Osteoblast (primary cell): ENCODE measurements at places on chromosomes 4 and X. TPM values are rescaled to one million over a fixed set of nuclear protein-coding genes. Genes with fewer than 3 reads are reported as not detected.

The MGARP gene
- total RNA-seq, result 4.4 and 7.6 TPM in 2 replicates

The ATP2B3 gene
- total RNA-seq, result under 0.01 TPM in 1 of 2 replicates, not detected in the other

DNA sequence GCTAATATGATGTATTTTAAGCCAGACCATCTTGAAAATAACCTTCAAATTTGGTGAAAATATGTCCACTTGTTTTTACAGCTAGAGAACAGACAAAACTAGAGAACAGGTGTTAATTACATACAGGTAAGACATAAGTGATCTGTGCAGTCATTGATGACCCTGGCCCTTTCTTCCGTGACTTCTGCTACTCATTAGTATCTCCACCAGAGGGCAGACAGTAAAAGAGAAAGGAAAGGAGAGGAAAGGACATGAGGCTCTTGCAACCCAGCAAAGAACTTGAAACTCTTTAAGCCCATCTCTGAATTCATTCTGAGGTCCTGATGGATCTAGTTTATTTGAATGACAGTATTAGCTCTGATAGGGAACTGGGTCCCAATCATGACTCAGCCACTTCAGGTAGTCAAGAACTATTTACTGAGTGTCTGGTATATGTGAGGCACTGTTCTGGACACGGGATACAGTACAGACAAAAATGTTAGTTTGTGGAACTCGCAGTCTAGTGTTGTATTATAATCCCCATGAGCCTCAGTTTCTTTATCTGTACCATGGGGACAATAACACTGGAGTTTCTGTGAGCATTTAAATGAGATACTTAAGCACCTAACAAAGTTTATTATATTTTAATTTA lies 121.0 kb upstream of the TEX13D start:
- H3K4me3 ChIP-seq, result no peak overlapping the region
- H3K27me3 ChIP-seq, result no peaks in the 10 kb centered on the region
- no peaks in the 10 kb centered on the region for H3K4me1 ChIP-seq
- no peaks in the 10 kb centered on the region for H3K36me3 ChIP-seq
- H3K27ac ChIP-seq, result no peak overlapping the region

- no peak for DNase-seq
- H3K36me3 ChIP-seq, result no peaks in the 10 kb centered on the region
- no peaks in the 10 kb centered on the region for H3K4me1 ChIP-seq
- H3K27me3 ChIP-seq, result no peaks in the 10 kb centered on the region
Measured at GRCh38 chrX:132758759-132759158, 199.7 kb downstream of the HS6ST2 start.

DNA sequence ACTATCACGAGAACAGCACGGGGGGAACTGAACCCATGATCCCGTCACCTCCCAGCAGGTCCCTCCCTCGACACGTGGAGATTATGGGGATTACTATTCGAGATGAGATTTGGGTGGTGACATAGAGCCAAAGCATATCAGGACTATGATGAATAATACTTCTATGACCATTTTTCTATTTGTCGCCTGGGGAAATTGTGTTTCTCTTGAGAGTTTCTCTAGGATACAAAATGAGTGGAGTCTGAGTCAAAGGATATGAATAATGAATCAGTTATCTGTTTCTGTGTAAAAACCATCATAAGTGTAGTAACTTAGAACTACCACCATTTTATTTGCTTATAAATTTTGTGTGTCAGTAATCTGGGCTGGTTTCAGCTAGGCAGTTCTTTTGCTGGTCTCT lies 533.0 kb upstream of the ARX start:
- no peak for DNase-seq
- no peak overlapping the region for H3K27ac ChIP-seq
- no peaks in the 10 kb centered on the region for H3K27me3 ChIP-seq
- H3K4me1 ChIP-seq, result peaks cover 3% of the 10 kb centered on the region

- no peaks in the 10 kb centered on the region for H3K36me3 ChIP-seq
- H3K27me3 ChIP-seq, result no peaks in the 10 kb centered on the region
- H3K4me3 ChIP-seq, result no peak overlapping the region
- no peaks in the 10 kb centered on the region for H3K4me1 ChIP-seq
- no peak for DNase-seq
- H3K27ac ChIP-seq, result no peak overlapping the region
Measured at GRCh38 chrX:80550722-80551121, 130.5 kb downstream of the TENT5D start.

- no peak overlapping the region for H3K4me3 ChIP-seq
- peaks cover 37% of the 10 kb centered on the region for H3K4me1 ChIP-seq
- no peaks in the 10 kb centered on the region for H3K36me3 ChIP-seq
- H3K27ac ChIP-seq, result peak overlapping the region; percentile 54
- H3K27me3 ChIP-seq, result no peaks in the 10 kb centered on the region
Measured at GRCh38 chrX:13123857-13124345, 79.5 kb upstream of the FAM9C start.

- no peak overlapping the region for H3K27ac ChIP-seq
- H3K4me1 ChIP-seq, result no peaks in the 10 kb centered on the region
- no peak overlapping the region for H3K4me3 ChIP-seq
- no peak for DNase-seq
- no peaks in the 10 kb centered on the region for H3K36me3 ChIP-seq
Measured at GRCh38 chrX:40329616-40330015, 231.9 kb upstream of the BCOR start.

GRCh38 chrX:42490111-42490510 lies 287.9 kb downstream of the PPP1R2C start:
- H3K36me3 ChIP-seq, result no peaks in the 10 kb centered on the region
- H3K27ac ChIP-seq, result no peak overlapping the region

GRCh38 chr4:19317377-19317776 lies 934.3 kb upstream of the SLIT2 start:
- H3K4me3 ChIP-seq, result no peak overlapping the region
- no peak for DNase-seq
- H3K36me3 ChIP-seq, result no peaks in the 10 kb centered on the region
- H3K27ac ChIP-seq, result no peak overlapping the region
- no peaks in the 10 kb centered on the region for H3K4me1 ChIP-seq

DNA sequence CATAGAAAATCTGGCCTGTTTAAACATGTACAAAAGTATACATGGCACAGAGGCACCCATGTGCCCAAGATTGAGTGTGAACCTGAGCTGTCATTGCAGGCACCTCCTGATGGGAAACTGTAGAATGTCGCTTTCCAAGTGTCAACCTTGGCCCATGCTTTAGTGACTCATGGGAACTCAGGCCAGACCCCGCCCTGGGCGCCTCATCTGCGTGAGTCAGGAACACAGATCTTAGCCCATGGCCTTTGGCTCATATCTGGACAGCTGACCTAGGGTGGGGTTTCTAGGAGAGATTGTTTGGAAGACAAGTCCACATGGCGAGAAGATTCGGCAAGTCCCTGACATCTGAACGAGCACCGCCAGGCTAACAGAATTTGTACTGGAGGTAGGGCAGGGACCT lies 50.0 kb downstream of the CYTL1 start:
- DNase-seq, result peak; percentile 86
- no peak overlapping the region for H3K4me3 ChIP-seq
- no peak overlapping the region for H3K27ac ChIP-seq
- no peaks in the 10 kb centered on the region for H3K36me3 ChIP-seq
- H3K27me3 ChIP-seq, result no peaks in the 10 kb centered on the region

GRCh38 chr4:165737309-165737972 lies 135.6 kb upstream of the TLL1 start:
- no peak overlapping the region for H3K4me3 ChIP-seq
- no peak overlapping the region for H3K27ac ChIP-seq
- no peak for DNase-seq
- no peaks in the 10 kb centered on the region for H3K4me1 ChIP-seq
- H3K27me3 ChIP-seq, result no peaks in the 10 kb centered on the region

GRCh38 chr4:24645765-24646550 lies 61.6 kb upstream of the DHX15 start:
- no peaks in the 10 kb centered on the region for H3K36me3 ChIP-seq
- H3K4me3 ChIP-seq, result no peak overlapping the region
- no peak for DNase-seq
- peaks cover 2% of the 10 kb centered on the region for H3K27me3 ChIP-seq
- H3K27ac ChIP-seq, result no peak overlapping the region

The HTN1 gene
- not detected in 2 replicates for total RNA-seq

The PCSK1N gene
- not detected in 2 replicates for total RNA-seq

DNA sequence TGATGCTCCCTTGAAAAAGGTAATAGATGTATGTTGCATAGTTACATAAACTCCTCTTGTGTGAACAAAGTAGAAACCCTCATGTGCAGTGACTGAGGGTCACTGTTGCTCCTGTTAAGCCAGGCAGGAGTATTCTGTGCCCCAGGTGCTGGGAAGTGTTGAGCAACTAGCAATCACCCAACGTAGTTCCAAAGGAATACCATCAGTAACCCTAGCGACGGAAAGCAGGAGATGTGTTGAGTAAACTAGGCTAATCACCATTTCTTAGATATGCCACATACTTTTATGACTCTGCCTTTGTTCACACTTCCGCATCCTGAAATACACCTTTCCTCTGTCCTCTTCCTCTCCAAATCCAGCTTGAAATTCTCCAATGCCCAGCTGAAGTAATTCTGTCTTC lies 50.9 kb upstream of the TAB3 start:
- no peak for DNase-seq
- H3K4me3 ChIP-seq, result no peak overlapping the region
- no peaks in the 10 kb centered on the region for H3K4me1 ChIP-seq

- no peak overlapping the region for H3K27ac ChIP-seq
- H3K36me3 ChIP-seq, result no peaks in the 10 kb centered on the region
- H3K4me3 ChIP-seq, result no peak overlapping the region
- DNase-seq, result no peak
- peaks cover 5% of the 10 kb centered on the region for H3K4me1 ChIP-seq
- no peaks in the 10 kb centered on the region for H3K27me3 ChIP-seq
Measured at GRCh38 chr4:113162089-113162488, 112.6 kb downstream of the ANK2 start.

DNA sequence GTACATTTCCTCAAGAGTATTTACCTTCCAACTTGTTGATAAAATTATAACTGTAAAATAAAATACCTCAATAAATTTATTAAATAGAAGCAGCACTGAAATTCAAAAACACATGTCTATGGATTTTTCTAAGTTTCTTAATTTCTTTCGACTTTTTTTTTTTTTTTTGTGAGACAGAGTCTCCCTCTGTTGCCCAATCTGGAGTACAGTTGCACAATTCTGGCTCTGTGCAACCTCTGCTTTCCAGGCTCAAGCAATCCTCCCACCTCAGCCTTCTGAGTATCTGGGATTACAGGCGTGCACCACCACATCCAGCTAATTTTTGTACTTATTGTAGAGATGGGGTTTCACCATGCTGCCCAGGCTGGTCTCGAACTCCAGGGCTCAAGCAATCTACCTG lies 79.8 kb downstream of the IQCM start:
- H3K27me3 ChIP-seq, result no peaks in the 10 kb centered on the region
- H3K27ac ChIP-seq, result no peak overlapping the region
- no peak for DNase-seq
- H3K4me1 ChIP-seq, result no peaks in the 10 kb centered on the region
- no peaks in the 10 kb centered on the region for H3K36me3 ChIP-seq

- no peaks in the 10 kb centered on the region for H3K36me3 ChIP-seq
- no peak for DNase-seq
- no peak overlapping the region for H3K4me3 ChIP-seq
- H3K27ac ChIP-seq, result no peak overlapping the region
- no peaks in the 10 kb centered on the region for H3K4me1 ChIP-seq
Measured at GRCh38 chr4:157702831-157703230, 470.0 kb downstream of the GASK1B start.

- H3K27ac ChIP-seq, result no peak overlapping the region
- DNase-seq, result peak; percentile 19
- no peaks in the 10 kb centered on the region for H3K36me3 ChIP-seq
- no peaks in the 10 kb centered on the region for H3K4me1 ChIP-seq
- H3K27me3 ChIP-seq, result peaks cover 7% of the 10 kb centered on the region
- no peak overlapping the region for H3K4me3 ChIP-seq
Measured at GRCh38 chr4:95038791-95039190, 281.0 kb downstream of the BMPR1B start.

GRCh38 chr4:1246901-1247863 lies 1.7 kb downstream of the CTBP1 start:
- peak overlapping the region; percentile 68 for H3K27ac ChIP-seq
- peak overlapping the region; percentile 86 for H3K4me3 ChIP-seq
- H3K27me3 ChIP-seq, result no peaks in the 10 kb centered on the region
- peaks cover 24% of the 10 kb centered on the region for H3K4me1 ChIP-seq
- peaks cover 7% of the 10 kb centered on the region for H3K36me3 ChIP-seq

DNA sequence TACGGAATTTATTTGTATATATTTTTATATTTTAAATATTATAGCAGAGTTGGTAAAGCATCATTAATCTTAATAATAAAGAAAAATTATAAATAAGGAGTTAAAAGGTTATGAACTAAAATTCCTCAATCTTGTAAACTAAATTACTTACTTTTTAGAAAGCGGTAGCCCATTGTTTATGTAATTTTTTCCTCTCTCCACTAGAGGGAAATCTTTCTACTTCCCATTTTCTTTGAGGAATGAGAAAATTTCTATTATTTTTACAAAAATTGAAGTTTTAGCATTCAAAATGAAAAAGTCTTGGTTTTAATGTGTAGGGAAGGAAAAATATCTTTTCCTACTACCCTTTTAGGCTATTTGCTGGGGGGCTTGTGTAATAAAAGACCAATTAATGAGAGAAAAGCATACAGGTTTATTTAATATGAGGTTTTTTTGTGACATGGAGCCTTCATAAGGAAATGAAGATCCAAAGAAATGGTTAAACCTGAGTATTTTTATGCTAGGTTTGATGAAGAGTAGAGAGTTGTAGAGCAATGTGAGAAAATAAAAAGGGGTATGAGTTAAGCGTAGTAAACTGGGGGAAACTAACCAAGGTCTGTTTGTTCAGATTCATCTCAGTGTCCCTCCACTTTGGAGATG lies 68.7 kb upstream of the ADAD1 start:
- H3K4me3 ChIP-seq, result no peak overlapping the region
- no peak for DNase-seq
- no peaks in the 10 kb centered on the region for H3K4me1 ChIP-seq
- peaks cover 9% of the 10 kb centered on the region for H3K36me3 ChIP-seq
- H3K27ac ChIP-seq, result no peak overlapping the region
- H3K27me3 ChIP-seq, result no peaks in the 10 kb centered on the region

DNA sequence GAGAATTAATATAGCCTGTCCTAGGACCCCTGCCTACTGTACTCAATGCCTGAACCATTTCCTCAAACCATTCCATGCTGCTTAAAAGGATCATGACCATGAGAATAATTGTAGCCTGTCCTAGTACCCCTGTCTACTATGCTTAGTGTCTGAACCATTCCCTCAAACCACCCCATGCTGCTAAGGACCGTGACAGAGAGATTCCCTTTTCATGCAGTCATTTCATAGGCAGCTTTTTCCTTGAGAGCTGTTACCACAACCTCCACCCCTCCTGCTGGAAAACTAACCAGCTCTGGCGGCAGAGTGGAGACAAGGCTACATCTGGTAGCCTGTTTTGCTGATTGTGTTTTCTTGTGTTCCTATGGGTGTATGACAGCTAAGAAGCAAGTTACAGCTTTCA lies 174.9 kb upstream of the SMARCAD1 start:
- H3K27me3 ChIP-seq, result no peaks in the 10 kb centered on the region
- no peaks in the 10 kb centered on the region for H3K36me3 ChIP-seq
- DNase-seq, result no peak
- H3K27ac ChIP-seq, result no peak overlapping the region
- H3K4me3 ChIP-seq, result no peak overlapping the region
